ENCODE measurements at places on chromosomes 13 and 19.
A peak's percentile ranks its signal among the peaks of the same experiment; 100 is the strongest.

DNA sequence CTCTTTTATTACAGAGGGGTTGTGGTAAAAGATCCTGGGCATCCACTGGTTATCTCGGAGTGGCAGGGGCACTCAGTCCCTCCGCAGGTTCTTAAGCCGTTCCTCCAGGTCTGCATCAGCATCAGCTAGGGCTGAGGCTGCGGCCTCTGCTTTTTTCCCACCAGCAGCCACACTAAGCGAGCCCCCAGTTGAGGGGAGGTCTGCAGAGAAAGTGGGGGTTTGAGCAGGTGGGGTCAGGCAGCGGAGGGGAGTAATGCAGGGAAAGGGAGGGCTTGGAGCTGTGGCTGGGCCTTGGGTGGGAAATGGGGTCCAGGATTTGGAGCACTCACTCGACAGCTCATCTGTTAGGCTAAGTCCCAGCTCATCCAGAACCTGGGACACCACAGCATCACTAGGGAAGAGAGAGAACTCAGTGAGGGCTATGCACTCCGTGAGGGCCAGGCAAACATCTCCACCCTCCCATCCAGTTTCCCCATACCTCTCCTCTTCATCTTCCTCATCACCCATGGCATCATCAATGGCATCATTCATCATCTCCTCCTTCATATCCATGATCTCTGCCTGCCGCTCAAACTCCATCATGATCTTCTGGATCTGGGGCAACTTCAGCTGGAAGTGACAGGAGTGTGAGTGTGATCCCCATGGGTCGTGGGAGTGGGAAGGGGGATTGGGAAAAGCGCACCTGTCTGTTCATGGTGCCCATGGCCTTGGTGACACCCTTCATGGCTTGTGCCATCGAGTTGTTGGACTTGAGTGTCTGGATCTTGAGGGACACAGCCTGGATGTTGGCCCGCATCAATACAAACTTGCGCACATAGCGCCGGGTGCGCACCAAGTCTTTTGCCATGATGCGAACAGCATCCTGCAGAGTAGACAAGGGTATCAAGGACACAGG, 3.1 kb downstream of the CHMP2A start:
- DNase-seq = no peak

DNA sequence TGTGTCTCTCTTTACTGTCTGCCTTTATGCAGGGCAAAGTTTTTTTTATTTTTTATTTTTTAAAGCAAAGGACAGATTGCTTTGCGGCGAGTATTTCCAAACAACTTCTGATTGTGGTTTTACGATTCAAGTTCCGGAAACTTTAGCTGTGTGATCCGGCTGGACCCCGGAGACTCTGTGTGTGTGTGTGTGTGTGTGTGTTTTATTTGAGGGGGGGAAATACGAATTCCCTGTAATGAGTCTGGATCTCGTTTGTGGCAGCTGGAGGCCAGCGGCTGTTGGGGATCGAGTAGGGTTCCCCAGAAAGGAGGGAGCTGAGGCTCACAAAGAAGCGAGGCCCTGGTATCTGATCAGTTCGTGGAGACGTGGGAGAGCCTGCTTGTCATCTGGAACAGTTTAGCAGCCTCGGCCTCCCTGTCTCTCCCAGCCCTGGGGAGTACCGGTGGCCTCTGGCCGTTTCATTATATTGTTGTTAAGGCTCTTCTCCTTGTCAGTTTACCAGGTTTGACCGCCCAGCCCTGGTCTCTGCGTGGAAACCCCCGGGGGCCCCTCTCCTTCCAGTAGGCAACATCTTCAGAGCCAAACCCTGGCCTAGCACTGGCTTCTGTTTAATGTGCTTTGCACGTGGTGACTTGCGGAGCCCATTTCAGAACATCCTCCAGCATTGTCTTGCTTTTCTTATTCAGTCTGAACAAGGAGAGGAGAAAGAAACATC, 1.3 kb downstream of the FARP1 start:
- no peak for DNase-seq

GRCh38 chr13:91889641-91890040, 491.2 kb downstream of the GPC5 start:
- DNase-seq = no peak

GRCh38 chr13:73167028-73167820, 108.4 kb downstream of the KLF5 start:
- DNase-seq = no peak

DNA sequence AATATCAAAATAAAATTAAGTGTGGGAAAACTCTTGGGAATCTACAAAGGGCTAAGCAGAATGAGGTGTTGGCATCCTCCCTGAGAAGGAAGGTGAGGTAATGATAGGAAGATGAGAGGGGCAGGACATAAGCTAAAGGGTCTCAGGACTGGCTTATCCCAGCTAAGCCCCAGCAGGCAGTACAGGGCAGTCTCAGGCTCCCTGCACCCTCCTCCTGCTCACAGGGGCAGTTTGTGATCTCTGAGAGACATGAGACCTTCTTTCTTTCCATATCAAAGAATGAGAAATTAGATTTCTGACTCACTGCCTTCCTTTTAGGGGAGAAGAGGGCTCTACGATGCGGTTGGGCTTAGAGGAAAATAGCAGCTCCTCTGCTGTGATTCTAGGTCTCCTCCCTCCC, 571.0 kb downstream of the IRS2 start:
- DNase-seq = no peak

DNA sequence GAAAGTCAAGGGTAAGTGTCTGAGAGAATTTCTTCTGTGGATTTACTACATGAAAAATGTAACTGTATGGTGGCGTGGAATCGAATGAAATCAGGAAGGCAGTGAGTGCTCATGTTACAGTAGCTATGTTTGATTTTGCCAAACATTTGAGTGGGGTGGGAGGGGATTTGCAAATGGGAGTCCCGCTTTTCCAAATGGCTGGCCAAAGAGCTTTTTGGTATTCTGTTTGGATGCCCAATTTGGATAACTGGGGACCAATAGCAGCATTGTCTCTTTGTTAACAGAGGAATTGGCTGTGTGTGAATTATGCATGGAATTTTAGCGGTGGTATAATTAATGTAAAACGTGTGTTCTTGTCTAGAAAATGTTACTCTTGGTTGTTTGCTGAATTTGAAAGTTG, 17.8 kb downstream of the HNRNPM start:
- DNase-seq = no peak

- no peak for DNase-seq
Observed at GRCh38 chr13:111946214-111946613, 120.7 kb upstream of the SOX1 start.

DNA sequence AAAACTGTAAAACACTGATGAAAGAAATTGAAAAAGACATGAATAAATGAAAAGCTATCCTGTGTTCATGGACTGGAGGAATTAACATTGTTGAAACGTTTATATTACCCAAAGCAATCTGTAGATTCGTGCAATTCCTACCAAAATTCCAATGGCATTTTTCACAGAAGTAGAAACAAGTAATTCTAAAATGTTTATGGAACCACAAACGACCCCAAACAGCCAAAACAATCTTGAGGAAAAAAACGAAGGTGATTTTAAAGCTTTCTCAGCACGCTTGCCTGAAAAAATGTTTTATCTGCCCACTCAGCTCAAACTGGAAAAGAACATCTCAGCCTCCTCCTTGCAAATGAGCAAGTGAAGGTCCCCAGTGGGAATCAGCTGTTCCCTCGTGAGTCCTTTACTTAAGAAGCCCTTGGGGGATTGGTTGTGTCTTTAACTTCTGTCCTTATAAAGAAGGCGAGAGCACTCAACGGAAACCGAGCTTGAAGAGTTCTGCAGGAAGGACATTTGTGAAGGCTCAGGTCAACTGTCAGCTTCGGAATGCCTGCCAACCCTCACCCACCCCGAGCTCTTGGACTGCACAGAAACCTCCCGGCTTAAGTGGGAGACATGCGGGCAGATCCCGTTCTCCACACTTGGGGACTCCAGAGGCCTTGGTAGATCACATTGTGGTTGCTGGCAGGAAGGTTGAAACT, 256.0 kb upstream of the IRS2 start:
- no peak for DNase-seq

- no peak for DNase-seq
Observed at GRCh38 chr13:31207661-31208552, 8.1 kb downstream of the B3GLCT start.

GRCh38 chr19:5705552-5705951, 14.4 kb downstream of the LONP1 start:
- no peak for DNase-seq

GRCh38 chr19:11931051-11931450, 6.1 kb downstream of the ZNF700 start:
- DNase-seq = no peak

DNA sequence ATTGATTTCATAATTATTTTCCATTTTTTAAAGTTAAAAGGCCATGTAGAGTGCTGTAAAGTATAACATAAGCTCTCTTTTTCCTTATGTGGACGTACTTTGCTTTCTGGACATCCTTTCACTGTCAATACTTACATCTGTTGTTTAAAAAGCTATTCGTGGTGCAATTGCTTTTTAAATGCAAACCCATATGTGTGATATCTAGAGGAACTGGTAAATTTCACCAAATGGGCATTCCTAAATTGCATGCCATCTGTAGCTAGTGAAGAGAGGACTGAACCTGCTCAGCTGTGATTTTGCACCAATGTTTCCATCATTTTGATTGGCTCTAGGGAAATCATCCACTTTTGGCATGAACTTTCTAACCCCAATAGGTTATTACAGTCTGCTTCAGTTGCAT, 129.4 kb downstream of the PCDH17 start:
- no peak for DNase-seq

DNA sequence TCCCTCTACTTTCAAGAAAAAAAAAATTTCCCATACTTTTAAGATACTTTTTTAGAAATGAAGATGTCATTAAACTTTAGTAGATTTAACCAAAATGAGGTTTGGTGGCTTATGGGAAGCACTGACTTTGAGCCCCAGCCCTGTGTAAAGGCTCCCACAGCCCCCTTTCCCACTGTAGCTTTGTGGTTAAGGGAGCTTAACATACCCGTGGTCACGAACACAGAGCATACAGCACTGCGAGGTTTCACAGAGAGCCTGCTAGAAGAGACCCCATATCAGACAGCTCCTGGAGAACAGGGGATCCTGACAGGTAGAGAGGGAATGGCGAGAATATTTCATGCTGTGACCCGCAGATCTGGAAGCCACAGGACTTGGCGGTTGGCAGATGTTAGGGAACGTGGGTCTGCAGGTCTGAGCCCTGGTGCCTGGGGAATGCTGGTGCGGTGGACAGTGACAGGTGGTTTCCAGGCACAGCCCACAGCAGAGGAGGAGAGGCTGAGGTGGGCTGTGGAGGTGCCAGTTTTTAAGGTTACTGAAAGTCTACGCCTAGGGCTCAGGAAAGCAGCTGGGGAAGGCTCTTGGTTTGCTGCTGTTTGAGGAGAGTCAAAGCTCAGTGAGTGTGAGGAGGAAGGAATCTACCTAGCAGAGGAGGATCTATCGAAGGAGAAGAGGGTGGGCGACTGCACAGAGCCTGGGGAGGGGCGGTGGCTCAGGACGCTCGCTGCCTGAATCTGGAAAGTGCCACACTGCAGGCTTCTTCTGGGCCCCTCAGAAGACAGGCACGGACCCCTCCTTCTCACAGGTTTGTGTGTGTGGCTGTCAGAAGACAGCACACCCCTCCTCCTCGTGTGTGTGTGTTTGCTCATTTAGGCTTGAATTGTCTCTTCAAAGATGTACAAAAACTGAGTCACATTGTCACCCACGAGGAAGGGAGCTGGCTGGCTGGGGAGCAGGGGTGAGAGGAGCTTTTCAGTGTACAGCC, 49.9 kb downstream of the SLC7A9 start:
- no peak for DNase-seq

- DNase-seq = peak; percentile 92
Observed at GRCh38 chr19:1028062-1028926, 1.9 kb downstream of the CNN2 start.

GRCh38 chr13:113862931-113863523, 849 bp downstream of the GAS6 start:
- peak; percentile 77 for DNase-seq

DNA sequence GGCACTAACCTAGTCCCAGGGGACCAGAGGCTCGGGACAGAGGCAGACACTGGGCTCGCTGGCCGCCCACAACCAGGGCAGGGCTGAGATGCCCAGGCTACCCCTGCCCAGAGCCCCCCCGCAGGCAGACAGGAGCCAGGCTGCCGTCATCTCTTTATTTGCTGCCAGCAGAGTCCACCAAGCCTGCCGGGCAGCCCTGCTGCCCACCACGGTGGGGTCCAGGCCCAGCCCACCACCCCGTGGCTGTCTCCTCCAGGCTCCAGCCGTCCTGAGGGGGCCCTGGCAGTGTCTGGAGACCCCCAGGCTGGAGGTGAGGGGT, 5.0 kb downstream of the TEKTIP1 start:
- DNase-seq = no peak

GRCh38 chr13:76210262-76210661, 574.1 kb downstream of the LMO7 start:
- DNase-seq = no peak

DNA sequence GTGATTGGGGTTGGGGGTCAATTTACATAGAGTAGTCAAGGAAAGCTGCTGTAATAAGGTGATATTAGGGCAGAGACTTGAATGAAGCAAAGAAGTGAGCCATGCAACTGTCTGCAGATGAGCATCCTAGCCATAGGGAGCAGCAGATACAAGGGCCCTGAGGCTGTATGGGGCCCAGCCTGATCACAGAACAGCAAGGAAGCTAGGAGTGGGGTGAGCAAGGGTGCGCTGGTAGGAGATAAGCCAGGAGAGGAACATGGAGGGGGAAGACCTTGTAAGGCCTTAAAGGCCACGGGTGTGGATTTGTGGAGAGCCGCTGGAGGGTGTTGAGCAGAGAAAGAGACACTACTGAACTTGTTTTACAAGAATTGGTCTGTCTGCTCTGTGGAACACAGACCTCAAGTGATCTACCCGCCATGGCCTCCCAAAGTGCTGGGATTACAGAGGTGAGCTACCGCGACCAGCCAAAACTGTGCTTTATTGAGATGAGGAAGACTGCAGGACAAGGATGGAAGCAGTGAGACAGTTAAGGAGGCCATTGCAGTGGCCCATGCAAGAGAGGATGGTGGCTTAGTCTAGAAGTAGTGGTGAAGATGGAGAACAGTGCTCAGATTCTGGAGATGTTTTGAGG, 93.0 kb downstream of the ZAR1L start:
- DNase-seq = no peak

GRCh38 chr13:108266321-108266990, 3.1 kb upstream of the TNFSF13B start:
- no peak for DNase-seq

- DNase-seq = no peak
Observed at GRCh38 chr19:48102870-48103751, 7.5 kb downstream of the PLA2G4C start.

DNA sequence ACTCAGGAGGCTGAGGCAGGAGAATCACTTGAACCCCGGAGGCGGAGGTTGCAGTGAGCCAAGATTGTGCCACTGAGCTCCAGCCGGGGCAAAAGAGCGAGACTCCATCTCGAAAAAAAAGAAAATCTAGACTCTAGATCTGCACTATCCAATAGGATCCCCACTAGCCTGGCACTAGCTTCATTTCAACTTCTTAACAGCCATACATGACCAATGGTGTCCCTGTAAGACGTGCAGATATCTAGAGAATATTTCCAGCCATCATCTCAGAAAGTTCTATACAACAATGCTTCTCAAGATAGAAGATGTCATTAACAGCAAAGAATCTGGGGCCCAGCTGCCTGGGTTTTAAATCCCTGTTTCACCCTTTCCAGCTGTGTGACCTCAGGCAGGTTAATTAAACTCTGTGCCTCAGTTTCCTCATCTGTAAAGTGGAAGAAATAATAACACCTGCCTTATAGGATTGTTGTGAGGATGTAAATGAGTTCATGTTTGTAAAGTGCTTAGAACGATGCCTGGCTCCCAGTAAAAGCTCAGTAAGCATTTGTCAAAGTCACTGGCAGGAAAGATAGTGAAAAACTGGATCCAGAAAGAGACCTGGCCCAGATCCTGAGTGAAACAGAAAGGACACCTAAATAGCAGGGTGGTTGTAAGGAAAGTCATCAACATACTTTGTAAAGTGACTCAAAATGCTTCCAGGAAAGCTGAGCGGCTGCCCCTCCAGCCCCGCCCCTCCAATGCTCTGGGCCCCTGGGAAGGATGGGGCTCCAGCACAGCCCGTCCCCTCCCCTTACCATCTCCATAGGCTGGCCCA, 13.5 kb downstream of the WIZ start:
- no peak for DNase-seq

Data from coronary artery (tissue), 2 donors.